ENCODE measurements at places on chromosomes 5 and 9.

DNA sequence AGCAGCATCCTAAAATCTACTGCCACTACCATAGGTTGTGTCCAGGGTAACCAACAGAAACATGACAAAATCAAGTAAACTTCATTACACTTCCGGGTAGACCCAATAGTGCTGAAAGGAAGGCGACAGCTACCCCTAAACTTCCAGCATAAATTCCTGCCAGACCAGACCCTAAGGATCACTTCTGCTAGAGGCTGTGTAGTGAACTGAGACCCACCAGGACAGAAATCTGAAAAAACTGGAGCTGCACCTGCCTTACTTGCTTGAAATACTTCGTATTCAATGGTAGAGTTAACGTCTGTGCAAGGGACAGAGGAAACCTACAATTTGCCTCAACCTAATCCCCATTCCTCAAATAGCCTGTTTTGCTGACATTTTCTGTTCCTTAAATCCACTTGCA is 1.0 kb upstream of the SECISBP2 start:
- no peak for DNase-seq

GRCh38 chr5:84384604-84385575 is at the start of gene EDIL3:
Gene EDIL3, minus strand, starts transcription at chr5:84384880. Its CDS starts 506 bp downstream, at chr5:84384374.
- no peak for DNase-seq

DNA sequence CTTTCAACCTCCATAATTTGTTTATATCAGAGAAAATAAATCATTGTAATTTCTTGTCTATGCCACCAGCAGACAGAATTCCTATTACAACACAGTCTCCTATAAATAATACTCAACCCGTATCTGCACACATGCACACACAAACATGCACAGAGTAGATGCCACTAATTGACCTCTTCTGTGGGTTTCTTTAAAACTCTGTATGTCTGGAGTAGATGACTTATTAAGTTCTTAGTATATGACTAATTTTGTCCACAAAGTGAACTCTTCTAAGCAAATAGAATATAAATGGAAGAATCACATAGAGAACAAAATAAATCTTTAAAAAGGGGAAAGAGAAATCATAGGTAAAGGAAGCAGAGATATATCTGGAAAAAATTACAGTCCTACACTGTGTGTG is 452.3 kb downstream of the MTRR start:
- DNase-seq = no peak

- no peak for DNase-seq
These were observed 211.6 kb downstream of the SPOCK1 start for GRCh38 chr5:137287569-137287968.

GRCh38 chr9:137647096-137647714 is 28.4 kb downstream of the EHMT1 start:
- DNase-seq = no peak

GRCh38 chr9:126763130-126763764 is 41.6 kb upstream of the ZBTB43 start:
- DNase-seq = no peak

DNA sequence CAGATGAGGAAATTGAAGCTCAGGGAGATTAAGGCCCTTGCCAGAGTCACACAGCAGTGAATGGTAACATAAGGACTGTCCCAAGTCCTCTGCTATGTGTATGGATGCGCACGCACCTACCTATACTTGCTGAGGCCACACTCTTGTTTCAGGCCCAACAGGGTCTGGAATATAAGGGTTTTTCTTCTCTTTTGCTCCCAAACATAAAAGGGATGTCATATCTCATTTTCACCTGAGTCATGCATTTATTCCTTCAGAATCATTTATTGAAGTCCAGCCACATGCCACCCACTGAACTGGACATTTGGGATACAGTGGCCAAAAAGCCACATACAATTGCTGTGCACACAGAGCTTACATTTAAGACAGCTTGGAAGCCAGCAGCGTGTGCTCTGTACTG is 92.0 kb downstream of the SH3TC2 start:
- no peak for DNase-seq
